ENCODE measurements at places on chromosomes 12 and 14.
A peak's percentile ranks its signal among the peaks of the same experiment; 100 is the strongest.

DNA sequence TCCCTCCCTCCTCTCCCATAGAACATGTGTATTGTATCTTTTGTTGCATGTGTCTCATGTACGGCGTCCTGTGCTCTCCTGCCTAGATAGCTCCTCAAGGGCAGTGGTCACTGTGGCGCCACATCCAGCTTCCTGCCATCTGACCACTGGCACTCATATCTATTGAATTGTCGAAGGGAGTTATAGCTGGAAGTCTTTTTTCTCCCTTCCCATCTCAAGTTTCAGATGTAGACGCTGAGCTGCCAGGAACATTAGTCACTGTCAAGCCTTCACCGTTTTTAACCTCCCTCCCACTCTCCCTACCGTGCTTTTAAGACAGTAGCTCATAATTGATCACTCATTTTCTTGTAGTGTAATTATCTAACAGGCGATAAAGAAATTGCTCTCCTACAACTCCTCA, 33.0 kb downstream of the MTHFD1 start:
- DNase-seq, result no peak

GRCh38 chr14:30204431-30204980, 276.9 kb upstream of the PRKD1 start:
- DNase-seq, result no peak

DNA sequence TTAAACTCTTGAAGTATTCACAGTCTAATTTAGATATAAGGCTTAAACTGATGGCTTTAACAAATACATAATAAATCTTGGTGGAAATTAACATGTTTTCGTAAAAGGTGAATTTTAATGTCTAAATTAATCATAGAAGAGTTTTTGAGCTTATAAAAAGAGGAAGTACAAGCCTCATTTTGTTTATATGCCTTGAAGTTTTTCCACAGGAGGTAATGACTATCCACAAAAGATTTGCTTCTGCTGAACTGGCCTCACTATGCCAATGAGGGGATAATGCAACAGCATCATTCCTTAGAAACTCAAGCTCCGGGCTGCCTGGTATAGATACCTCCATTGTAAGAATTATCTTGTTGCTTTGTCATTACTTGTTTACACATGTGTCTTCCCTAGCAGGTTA, 175.6 kb downstream of the DUSP6 start:
- no peak for DNase-seq

- peak; percentile 15 for DNase-seq
Measured at GRCh38 chr12:68119724-68120211, 39.8 kb downstream of the IFNG start.

- no peak for DNase-seq
Measured at GRCh38 chr14:56810836-56811592, 735 bp upstream of the OTX2 start.

- DNase-seq, result no peak
Measured at GRCh38 chr14:76938092-76938500, 90.4 kb downstream of the IRF2BPL start.

DNA sequence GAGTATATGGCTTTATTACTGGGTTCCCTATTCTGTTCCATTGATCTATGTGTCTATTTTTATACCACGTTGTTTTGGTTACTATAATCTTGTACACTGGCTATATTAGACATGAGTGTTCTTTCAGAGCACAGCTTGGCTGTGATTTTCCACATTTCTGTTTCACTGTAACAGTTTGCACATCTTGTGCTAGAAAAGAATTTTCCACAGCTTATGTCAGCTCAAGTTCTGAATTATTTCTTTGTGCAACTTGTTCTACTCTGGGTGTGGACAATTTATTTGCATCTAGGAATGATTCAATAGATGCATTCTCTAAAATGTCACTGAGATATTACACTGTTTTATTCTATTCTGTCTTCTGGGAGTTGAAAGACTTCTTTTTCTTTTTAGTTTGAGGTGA, 28.4 kb upstream of the OR5AU1 start:
- DNase-seq, result no peak

DNA sequence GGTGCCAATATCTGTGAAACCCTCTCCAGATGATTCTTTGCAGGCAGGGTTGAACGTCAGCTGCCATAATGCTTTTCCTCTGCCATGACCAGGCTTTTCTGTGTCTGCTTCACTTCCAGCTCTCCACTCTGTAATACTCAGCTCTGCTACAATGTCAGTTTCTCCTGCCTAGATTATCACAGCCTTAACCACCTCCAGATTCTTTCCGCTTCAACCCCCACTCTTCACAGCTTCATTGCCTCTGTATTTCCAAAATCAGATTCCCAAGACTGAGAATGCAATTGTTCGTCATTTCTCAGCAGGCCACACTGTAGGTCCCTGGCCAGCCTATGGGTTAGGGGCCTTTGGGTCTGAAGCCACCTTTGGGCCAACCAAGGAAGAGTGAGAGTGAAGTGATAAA, 73.7 kb upstream of the SCN8A start:
- DNase-seq, result no peak

Data from T-cell (primary cell).